ENCODE measurements at places on chromosomes 4 and X.

DNA sequence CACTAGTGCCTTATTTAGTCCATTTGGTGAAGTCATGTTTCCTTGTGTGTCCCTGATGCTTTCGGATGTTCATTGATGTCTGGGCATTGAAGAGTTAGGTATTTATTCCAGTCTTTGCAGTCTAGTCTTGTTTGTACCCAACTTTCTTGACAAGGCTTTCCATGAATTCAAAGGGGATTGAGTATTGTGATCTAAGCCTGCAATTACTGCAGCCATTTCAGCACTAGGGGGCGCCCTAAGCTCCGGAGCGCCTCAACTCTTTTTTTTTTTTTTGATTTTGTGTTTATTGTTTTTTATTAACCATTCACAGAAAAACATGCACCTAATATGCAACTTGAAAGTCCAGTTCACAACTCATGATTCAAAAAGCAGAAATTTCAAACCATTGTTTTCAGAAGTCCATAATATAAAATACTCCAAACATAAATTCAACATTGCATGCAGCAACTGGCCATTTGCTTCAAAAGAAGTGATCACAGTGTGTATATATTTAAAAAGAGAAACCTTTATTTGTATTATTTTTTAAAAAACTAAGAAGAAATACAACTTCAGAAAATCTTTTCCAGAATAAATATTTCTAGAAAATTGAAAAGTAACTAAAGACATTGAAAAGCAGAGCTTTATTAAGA, 59.2 kb downstream of the PTPN13 start:
- no peak for DNase-seq

DNA sequence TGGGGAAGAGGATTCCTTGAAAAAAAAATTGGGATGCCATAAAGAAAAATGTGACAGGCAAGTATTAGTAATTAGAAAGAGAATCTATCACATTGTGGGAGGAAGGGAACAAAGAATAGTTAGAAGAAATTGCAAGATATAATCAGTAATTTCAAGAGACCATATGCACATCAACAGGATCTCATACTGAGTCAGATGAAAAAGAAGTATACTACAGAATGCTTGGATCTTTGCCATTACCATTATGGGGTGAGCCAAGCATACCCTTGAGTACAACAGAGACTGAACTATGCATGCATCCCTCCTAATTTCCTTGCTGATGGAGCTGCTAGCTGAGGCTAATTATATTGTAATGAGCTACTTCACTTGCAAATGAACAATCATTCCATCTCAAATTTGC, 287.6 kb downstream of the PAPSS1 start:
- no peak for DNase-seq

DNA sequence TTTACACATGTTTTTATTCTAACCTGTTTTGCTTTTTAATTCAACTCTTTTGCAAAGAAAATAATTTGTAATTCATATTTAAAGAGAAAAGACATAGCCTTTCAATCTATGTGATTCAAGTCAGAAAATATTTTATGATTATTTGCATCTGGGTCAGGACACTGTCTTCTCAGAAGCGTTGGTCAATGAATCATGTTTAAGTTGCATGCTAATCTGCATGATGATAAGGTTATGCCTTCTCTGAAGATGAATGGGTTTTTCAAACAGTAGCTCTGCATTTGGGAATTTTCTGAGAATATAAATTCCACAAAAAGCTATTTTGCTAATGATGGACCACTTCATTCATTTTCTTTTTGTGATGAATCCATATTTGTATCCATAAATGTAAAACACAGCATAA, 282.5 kb downstream of the TMA16 start:
- DNase-seq = no peak

- DNase-seq = no peak
Observed at GRCh38 chr4:71772592-71772991, 11.3 kb downstream of the GC start.

- DNase-seq = no peak
Observed at GRCh38 chr4:162935214-162935613, 231.5 kb downstream of the NAF1 start.

DNA sequence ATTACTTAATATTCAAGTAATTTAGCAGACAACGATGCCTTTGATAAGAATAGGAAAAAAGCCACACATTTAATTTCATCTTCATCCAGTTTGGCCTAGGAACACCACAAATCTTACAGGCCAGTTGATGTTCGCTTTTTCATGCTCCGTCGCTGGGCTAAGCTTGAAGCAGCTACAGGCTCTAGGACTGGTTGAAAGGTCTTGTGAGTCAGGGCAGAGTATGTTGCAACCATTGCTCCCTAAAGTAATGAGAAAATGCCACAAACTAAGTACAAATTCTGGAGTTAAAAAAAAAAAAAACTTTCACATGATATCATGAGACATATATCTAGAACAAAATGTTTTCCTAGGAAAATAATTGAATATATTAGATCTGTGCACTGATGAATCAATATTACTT, 123.8 kb downstream of the RPS6KA6 start:
- no peak for DNase-seq

- no peak for DNase-seq
Observed at GRCh38 chrX:19543951-19544381, 28.7 kb upstream of the MAP3K15 start.

DNA sequence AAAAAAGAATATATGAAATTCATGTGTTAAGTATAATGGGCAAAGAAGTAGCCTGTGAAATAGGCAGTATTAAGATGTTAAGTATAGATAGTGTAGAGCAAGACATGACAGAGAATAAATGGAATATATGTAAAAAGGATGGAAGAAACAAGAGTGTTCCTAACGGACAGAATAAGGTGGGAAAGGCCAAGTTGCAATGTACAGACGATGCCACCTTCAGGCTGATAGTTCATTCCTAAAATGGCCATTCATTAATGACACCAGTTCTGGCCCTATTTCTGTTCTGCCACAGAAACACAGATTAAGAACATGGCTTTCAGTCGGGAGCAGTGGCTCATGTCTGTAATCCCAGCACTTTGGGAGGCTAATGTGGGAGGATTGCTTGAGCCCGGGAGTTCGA, 4.4 kb upstream of the FAM184B start:
- no peak for DNase-seq

GRCh38 chr4:158139086-158139485, 33.7 kb downstream of the GASK1B start:
- no peak for DNase-seq

DNA sequence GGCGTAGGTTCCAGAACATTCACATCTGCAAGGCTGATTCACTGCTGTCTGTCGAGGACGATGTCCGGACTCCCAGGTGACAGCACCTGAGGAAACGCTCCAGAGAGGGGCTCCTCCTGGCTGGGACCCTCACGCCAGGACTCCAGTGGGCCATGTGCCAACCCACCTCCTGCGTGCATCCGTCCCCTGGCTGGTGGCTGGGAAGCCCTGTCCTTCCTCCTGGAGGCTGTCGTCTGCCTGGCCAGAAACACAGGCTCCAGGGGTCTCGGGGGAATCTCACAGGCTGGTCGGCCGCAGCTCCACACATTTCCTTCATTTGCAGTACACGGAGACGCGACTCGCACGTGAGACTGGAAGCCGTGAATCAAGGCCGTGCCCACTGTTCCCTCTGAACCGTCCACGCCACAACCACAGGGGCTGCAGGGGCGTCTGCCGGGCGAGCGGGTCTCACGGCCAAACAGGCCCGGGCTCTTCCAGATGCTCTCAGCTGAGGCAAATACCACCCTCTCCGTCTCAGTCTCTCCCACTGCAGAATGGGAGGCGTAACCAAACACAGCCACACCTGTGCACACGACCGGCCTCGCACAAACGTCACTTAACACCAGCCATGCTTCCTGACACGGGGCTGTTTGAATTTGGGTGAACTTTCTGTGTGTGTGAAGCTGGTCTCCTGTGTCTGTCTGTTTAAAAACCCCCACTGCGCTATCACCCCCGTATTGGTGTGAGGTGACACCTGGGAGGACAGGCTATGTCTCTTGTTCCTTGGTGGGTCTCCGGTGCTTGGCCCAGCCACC, 38.7 kb upstream of the MXD4 start:
- DNase-seq = peak; percentile 33

- no peak for DNase-seq
Observed at GRCh38 chrX:39258331-39258730, 457.1 kb downstream of the MID1IP1 start.

DNA sequence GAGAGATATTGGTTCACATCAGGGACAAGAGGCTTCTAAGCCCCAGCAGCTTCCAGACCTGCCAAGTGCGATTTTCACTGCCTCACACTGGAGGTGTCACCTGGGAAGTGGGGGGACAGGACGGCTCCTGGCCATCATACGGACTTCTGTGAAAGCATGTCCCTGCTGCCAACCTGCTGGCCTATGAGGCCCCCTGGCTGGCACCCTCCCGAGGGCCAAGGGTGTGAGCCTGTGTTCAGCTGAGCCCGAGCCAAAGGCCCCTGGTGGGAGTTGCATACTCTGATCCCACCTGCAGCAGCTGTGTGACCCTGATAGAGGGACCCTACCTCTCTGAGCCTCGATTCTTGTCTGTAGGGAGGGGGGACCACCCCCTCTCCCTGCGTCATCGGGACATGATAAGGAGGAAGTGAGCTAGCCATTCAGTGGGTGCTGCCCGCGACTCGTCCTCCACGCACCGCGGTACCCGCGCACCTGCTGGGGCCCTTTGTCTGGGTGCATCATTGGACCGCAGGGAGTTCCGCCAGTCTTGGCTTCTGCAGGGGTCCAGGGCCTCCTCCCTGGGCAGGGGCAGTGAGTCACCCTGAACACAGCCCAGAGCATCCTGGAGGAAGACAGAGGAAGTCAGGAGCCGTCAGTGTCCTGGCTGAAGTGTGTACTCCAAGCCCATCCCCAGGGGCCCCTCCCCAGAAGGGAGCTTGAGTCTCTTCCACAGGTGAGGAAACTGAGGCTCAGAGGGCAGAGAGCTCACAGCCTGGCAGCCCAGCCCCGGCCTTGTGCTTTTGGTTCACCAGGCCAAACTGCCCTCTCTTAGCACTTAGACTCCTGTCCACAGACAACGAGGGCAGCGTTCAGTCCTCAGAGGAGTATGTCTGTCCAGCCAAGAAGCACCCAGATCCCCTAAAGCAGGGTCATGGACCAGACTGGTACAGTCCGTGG, 24.1 kb downstream of the C4orf50 start:
- DNase-seq = no peak

GRCh38 chr4:113524096-113524495, 237.4 kb downstream of the CAMK2D start:
- no peak for DNase-seq

- DNase-seq = no peak
Observed at GRCh38 chr4:108417923-108418322, 202.5 kb upstream of the RPL34 start.

Data from mesothelial cell of epicardium (in vitro differentiated cells).